Panc1 (cell line): ENCODE measurements at places on chromosomes 7 and 10. TPM values are rescaled to one million over a fixed set of nuclear protein-coding genes. Genes with fewer than 3 reads are reported as not detected.

- H3K36me3 ChIP-seq: no peaks in the 10 kb centered on the region
- H3K4me3 ChIP-seq: no peak overlapping the region
- H3K27ac ChIP-seq: no peak overlapping the region
- DNase-seq: no peak
- H3K4me1 ChIP-seq: no peaks in the 10 kb centered on the region
Observed at GRCh38 chr7:68833422-68833821, 764.9 kb upstream of the AUTS2 start.

DNA sequence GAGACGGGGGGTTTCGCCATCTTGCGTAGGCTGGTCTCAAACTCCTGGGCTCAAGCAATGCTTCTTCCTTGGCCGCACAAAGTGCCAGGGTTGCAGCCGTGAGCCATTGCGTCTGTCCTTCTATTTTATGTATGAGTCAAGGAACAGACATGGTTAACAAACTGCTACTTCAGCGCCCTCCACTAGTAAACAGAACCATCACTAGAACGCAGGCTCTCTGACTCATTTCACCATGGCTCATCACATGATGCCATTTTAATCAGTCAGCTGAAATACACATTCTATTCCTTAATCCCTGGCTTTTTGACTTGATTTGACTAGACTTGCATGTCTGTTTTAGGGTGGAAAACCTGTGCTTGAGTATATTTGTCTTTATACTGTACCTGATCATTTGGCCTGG lies 41.3 kb downstream of the CELF2 start:
- H3K27me3 ChIP-seq: no peaks in the 10 kb centered on the region
- H3K36me3 ChIP-seq: no peaks in the 10 kb centered on the region
- no peak for DNase-seq
- no peak overlapping the region for H3K4me3 ChIP-seq
- H3K27ac ChIP-seq: no peak overlapping the region

GRCh38 chr7:26385240-26385639 lies 93.6 kb downstream of the SNX10 start:
- H3K27ac ChIP-seq: no peak overlapping the region
- H3K4me1 ChIP-seq: no peaks in the 10 kb centered on the region
- no peak for DNase-seq

GRCh38 chr7:36589391-36589790 lies 134.9 kb downstream of the AOAH start:
- no peak overlapping the region for H3K27ac ChIP-seq
- no peak for DNase-seq
- H3K27me3 ChIP-seq: no peaks in the 10 kb centered on the region
- no peak overlapping the region for H3K4me3 ChIP-seq

DNA sequence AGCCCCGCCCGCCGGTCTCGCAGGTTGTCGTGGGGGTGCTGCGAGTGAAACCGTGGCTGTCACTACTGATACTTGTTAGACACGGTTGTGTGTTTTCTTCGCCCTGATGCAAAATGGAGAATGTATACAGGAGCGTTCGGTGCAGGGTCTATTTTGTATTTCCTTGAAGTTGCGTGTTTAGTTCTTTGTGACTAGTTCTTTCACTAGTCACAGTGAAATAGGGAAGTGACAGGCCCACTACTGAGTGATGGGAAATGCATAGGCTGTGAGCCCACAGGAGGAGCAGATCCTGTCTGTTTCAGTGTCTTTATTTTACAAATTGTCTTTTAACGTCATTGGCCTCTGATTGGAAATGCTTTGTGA lies 675 bp downstream of the ABRAXAS2 start:
- DNase-seq: no peak
- peaks cover 3% of the 10 kb centered on the region; the same call in 1 of the 2 replicates for H3K36me3 ChIP-seq
- peak overlapping the region; percentile 85 for H3K4me3 ChIP-seq
- peaks cover 5% of the 10 kb centered on the region; the same call in 1 of the 2 replicates for H3K4me1 ChIP-seq

DNA sequence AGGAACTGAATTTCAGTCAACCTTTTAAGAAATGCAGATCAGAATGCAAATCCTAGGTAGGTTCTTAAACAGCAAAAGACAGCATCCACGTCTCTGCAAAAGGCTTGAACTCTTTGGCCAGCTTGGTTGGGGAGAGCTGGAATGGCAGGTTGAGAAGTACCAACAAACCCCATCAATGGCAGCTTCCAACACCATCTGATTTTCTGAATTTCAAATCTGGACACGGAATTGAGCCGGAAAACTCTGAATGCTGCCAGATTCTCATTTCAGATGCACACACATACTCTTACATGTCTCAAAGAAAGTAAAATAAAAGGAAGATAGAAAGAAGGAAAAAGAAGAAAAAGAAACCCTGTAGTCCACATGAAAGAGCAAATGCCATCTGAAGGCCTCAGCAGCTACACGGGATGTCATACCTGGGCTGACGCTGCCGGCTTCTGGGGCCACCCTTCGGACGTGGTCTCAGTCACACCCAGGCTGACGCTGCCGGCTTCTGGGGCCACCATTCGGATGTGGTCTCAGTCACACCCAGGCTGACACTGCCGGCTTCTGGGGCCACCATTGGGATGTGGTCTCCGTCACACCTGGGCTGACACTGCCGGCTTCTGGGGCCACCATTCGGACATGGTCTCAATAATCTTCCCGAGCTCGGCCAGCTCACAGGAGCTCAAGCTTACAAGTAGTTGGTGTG lies 165.3 kb downstream of the PTPRN2 start:
- DNase-seq: no peak
- H3K27ac ChIP-seq: no peak overlapping the region
- H3K4me3 ChIP-seq: no peak overlapping the region
- no peaks in the 10 kb centered on the region for H3K36me3 ChIP-seq
- no peaks in the 10 kb centered on the region for H3K4me1 ChIP-seq

DNA sequence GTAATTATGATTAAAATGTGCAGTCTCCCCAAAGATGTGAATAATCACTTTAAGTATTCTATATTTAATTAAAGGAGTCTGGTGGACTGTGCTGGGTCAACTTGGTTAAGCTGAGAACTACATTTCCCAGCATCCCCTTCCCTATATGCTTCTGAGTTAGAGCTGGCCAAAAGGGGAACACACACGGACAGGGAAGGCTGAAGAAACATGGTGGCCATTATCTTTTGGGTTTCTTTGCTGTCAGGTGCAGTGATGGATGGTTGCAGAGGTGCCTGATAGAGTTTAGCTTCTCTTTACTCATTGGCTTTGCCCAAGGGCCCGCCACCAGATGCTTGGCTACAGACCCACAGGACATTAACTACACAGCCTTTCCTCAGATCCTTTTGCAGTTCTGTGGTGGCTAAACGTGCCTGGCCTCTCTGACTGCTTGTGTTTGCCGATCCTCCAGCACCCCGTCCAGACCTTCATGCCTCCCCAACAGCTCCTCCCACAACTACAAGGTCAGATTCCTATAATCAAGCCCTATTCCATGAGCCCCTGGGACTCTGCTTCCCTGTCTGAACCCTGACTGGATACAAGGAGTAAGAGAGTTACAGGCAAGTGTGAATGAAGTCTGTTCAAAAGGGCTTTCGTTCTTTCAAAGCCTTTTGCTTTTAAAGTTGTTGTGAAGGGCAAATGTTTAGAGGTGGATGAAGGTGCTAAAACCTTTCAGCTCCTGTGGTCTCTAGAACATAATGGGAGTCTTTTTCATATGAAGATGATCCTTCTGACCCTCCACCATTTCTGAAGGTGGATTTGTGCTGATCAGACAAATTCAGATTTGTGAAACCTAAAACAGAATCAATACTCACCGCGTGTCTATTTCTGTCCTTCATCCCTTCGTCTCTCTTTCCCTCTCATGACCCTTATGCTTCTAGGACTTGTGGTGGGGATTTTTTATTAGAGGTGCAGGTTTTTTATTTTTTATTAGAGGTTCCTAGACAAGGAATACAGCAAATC lies 21.5 kb downstream of the BUB3 start:
- H3K4me3 ChIP-seq: no peak overlapping the region
- H3K36me3 ChIP-seq: no peaks in the 10 kb centered on the region; the same call in 1 of the 2 replicates
- H3K4me1 ChIP-seq: no peaks in the 10 kb centered on the region
- no peak overlapping the region for H3K27ac ChIP-seq
- no peak for DNase-seq
- H3K27me3 ChIP-seq: no peaks in the 10 kb centered on the region

GRCh38 chr10:131925011-131925649 lies 24.3 kb downstream of the PPP2R2D start:
- H3K4me3 ChIP-seq: no peak overlapping the region
- H3K27ac ChIP-seq: no peak overlapping the region
- no peaks in the 10 kb centered on the region for H3K36me3 ChIP-seq

GRCh38 chr7:130383187-130383980 lies 3.1 kb downstream of the CPA1 start:
- H3K36me3 ChIP-seq: no peaks in the 10 kb centered on the region
- no peak for DNase-seq
- H3K4me3 ChIP-seq: no peak overlapping the region
- H3K27me3 ChIP-seq: no peaks in the 10 kb centered on the region
- H3K4me1 ChIP-seq: no peaks in the 10 kb centered on the region

DNA sequence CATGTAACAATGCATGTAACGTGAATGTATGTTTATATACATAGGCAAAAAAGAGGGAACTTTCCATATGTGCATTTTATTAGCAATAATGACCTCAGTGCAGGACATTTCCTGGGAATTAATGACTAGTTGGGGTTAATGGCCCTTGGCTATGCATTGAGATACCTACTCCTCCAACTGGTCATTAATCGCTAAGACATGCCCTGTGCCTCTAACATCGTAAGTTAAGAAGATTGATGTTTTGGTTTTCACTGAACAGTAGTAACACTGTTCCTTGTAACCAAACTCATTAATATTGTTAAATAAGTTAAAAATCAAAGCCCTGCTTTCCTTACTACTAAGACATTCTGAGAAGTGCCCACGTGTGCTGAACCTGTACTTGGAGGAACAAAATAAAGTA lies 61.7 kb downstream of the SEMA3D start:
- no peak overlapping the region for H3K4me3 ChIP-seq
- H3K36me3 ChIP-seq: no peaks in the 10 kb centered on the region
- H3K27ac ChIP-seq: no peak overlapping the region
- no peaks in the 10 kb centered on the region for H3K4me1 ChIP-seq
- DNase-seq: no peak
- H3K27me3 ChIP-seq: no peaks in the 10 kb centered on the region

DNA sequence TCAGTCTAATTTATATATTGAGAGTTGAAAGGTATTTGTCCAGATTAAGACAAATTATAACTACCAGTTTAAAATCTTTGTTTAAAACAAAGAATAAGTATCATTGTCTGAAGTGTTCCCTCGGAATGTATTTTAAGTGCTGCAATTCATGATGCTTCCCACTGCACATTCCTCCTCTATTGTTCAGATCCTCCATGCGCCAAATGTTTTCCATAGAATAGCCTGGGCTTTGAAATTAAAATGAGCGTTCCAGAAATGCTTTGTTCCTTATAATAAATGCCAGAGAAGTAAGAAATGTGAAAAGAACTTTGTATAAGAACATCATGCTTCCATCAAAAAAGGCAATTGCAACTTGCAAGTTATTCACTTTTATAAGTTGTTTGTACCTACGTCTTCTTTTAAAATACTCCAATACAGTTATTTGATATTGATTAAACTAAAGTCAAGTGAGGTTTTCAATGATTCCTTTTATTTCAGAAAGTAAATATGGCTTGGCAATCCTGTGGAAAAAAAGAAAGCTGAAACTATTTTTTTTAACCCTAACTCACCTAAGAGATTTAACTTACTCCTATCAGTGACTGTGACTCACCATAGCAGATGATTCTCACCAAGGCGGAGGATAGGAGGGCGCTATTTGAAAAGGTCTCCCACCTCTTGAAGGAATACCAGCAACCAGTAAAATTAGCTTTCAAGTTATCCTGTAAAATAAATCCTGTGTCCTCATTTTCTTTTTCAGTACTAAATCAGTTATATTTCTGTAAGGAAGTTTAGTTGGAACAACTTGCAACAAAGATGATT lies 85.8 kb downstream of the CTNNA3 start:
- H3K4me3 ChIP-seq: no peak overlapping the region
- DNase-seq: no peak
- H3K36me3 ChIP-seq: no peaks in the 10 kb centered on the region
- H3K27ac ChIP-seq: no peak overlapping the region
- peaks cover 26% of the 10 kb centered on the region for H3K4me1 ChIP-seq

- no peaks in the 10 kb centered on the region for H3K27me3 ChIP-seq
- no peak overlapping the region for H3K27ac ChIP-seq
- no peak for DNase-seq
- H3K4me1 ChIP-seq: 0 out of 2 replicates have a peak, but pooled peaks cover 2% of the 10 kb centered on the region
Observed at GRCh38 chr7:116829041-116829440, 33.3 kb upstream of the CAPZA2 start.

- H3K27ac ChIP-seq: no peak overlapping the region
- no peaks in the 10 kb centered on the region for H3K4me1 ChIP-seq
- peaks cover 2% of the 10 kb centered on the region; the same call in 1 of the 2 replicates for H3K27me3 ChIP-seq
- DNase-seq: no peak
Observed at GRCh38 chr7:121279822-121280221, 49.0 kb upstream of the WNT16 start.

DNA sequence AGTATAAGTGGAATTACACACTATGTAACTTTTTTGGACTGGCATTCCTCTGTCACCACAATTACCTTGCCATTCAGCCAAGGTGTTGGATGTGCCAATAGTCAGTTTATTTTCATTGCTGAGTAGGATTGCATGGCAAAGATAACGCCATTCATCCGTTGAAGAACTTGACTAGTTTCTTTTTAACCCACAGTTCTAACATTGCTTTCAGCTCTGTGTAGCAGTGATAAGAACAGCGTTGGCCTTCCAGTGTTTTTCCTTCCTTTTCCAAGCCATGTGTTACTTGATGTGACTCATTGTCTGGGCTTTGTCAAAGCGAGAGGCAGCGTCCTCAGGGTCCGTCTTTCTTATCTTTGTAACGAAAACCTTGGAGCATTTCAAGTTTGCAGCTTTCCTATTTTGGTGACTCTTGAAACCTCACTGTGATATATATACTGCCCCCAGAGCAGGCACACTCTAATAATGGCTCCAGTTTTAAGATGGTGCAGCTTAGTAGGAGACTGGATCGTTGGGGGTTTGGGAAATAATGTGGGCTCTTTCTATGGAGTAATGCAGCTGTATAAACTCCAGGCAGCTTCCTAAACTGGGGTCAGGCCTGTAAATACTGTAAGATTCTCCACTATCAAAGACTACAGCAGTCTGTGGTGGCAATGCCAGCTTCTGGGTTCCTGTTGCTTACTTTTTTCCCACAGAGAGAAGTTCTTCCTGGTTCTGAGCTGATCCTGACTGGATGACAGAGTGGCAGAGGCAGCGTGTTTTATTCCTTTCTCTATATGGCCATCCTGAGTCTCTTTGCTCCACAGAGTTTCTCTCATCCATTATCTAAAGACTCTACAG lies 41.7 kb downstream of the AKR1E2 start:
- no peaks in the 10 kb centered on the region for H3K36me3 ChIP-seq
- H3K27ac ChIP-seq: no peak overlapping the region
- no peaks in the 10 kb centered on the region for H3K4me1 ChIP-seq
- no peaks in the 10 kb centered on the region for H3K27me3 ChIP-seq
- no peak overlapping the region for H3K4me3 ChIP-seq

- H3K27ac ChIP-seq: peak overlapping the region; percentile 83
- peak; percentile 84 for DNase-seq
- H3K4me1 ChIP-seq: peaks cover 15% of the 10 kb centered on the region
- H3K4me3 ChIP-seq: no peak overlapping the region
Observed at GRCh38 chr7:130356121-130356875, 11.7 kb downstream of the CPA5 start.

LEP gene
- not detected for total RNA-seq

TOMM7 gene
- total RNA-seq: 295 TPM

NACAD gene
- total RNA-seq: 5.3 TPM

ABCF2 gene
- total RNA-seq: 64.4 TPM
